ENCODE measurements at places on chromosomes 2 and 18.

- no peak for DNase-seq
These were observed 297.8 kb upstream of the SESTD1 start for GRCh38 chr2:179562330-179562885.

- no peak for DNase-seq
These were observed 3.4 kb downstream of the ACVR1C start for GRCh38 chr2:157625296-157625695.

- no peak for DNase-seq
These were observed 905.6 kb downstream of the TMEM182 start for GRCh38 chr2:103667335-103667884.

DNA sequence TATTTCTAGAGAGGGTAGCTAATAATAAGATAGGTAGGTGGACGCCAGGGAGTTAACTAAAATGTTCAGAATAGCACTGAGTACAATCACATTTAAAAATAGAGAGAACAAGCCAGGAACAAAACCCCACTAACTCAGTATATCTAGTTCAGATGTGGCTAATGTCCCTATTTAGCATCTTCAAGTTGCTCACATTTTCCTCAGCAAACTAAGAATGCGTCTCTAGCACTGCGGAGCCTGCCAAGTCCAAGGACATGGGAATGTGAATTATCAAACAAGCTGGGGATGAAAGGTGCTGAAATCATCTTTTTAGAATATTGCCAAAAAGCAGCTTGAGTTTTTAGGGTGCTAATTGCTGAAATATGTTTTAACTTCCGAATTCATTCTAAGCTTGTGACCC lies 398.5 kb upstream of the FIGN start:
- no peak for DNase-seq

GRCh38 chr2:226354434-226354833 lies 445.2 kb downstream of the IRS1 start:
- no peak for DNase-seq

DNA sequence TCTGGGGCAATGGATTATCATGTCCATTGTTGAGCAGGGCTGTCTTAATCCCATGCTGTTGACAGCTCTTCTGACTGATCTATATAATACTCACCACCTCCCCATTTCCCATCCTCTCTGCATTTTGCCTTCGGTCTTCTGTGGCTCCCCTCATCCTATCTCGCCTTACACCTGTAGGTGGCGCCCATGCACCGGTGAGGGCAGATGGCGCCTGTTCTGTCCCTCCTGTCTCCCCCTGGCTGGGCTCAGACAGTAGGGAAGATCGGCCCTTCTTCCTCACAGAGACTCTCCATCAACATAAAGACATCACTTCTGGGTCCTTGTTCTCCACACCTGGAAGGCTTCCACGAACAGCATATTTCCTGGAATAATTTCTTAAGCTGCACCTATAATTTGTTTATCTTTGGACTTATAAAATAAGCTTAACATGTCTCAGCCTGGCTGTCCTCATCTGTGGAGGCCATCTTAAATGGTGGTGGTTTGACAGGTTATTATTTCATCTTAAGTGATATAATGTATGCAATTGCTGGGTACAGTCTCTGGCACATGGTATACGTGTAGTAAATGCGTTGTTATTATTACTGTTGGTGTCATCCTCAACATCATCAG lies 10.9 kb upstream of the CDH20 start:
- no peak for DNase-seq

- peak; percentile 21 for DNase-seq
These were observed 6.1 kb upstream of the SERPINB8 start for GRCh38 chr18:63963615-63964256.

- DNase-seq = no peak
These were observed 644 bp downstream of the PTGR3 start for GRCh38 chr18:75208155-75208835.

- no peak for DNase-seq
These were observed 79.3 kb downstream of the CLHC1 start for GRCh38 chr2:55152475-55153412.

GRCh38 chr2:9539531-9539930 lies 16.1 kb downstream of the ADAM17 start:
- DNase-seq = no peak

GRCh38 chr2:70850925-70851324 lies 15.3 kb upstream of the CD207 start:
- no peak for DNase-seq

DNA sequence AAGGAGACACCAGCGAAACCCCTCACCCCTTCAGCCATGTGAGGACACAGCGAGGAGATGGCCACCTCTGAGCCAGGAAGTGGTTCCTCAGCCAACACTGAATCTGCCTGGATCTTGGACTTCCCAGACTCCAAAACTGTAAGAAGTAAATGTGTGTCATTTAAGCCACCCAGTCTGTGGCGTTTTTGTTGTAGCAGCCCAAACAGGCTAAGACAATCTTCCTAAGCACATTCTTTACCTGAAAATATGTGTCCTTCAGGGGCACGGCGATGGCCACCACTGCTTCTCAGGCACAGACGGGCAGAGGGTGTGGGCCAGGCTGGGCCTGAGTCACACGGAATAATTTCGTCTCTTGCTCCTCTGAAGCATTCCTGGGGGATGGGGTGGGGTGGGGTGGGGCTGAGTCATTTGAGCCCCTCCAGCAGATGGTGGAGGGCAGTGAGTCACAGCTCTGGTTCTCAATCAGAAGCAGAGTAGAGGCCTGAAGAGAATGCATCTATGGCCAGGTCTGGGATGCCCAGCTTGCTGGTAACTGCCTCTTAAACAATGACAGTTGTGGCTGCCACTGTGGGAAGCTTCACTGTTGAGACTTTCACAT lies 142.4 kb downstream of the CAPN13 start:
- no peak for DNase-seq

DNA sequence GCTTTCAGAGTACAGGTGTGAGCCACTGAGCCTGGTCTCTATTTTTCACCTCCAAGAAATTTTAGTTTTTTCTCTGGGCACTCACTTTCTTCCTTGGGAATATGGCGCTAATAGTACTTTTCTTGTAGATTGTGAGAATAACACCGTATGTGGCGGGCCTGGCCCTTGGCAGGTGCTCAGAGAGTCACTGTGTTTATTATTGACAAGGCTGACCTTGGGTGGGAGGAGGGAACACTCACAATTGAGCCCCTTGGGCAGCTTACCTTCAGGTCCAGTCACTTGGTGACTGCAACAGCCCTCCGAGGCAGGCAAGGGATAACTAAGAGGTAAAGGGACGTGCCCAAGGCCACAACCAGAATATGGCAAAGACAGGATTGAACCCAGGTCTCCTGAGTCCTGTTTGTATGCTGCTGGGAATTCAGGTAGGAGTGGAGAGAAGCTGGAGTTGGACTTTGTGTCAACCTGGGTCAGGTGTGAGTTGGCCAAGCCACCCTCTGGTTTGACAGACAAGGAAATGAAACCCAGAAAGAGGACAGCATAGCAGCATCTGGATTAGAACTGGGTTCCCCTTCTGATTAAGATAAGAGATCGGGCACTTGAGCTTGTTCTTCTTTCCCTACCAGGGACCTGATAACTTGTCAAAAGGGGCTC lies 2.8 kb upstream of the STK25 start:
- no peak for DNase-seq

DNA sequence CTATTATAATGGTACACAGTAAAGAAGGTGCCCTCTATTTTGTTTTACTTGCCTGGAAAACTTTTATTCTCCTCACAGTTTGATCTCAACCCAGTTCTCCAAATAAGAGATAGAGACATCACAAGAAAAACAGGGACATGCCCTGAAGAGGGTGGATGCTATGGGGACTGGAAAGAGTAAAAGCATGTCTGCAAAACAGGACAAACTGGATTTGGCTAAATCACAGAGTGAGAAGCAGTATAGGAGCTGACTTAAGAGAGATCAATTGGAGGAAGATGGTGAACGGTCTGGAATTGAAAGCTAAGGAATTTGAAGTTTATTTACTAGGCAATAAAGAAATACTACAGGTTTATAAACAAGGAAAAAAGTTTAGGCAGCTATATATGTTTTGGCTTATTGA lies 33.0 kb downstream of the SP140L start:
- DNase-seq = no peak

- DNase-seq = no peak
These were observed 523 bp downstream of the KCTD1 start for GRCh38 chr18:26547646-26548414.

DNA sequence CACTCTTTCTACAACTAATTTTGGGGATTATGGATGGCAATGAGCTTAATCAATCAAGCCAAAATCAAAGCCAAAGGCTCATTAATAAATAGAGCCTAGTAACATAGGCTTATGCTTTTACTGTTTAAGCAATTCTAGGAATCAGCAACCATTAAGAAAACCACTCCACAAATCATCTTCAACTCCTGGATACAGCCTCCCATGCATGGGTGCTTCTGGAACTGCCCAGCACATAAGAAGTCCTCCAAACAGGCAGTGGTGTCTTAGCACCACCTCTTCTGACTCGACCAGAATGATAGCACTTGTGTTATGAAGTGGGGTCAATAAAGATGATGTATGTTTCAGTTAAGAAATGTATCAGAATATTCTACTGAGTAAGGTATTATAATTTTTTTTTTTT lies 104.4 kb upstream of the SERPINE2 start:
- no peak for DNase-seq

DNA sequence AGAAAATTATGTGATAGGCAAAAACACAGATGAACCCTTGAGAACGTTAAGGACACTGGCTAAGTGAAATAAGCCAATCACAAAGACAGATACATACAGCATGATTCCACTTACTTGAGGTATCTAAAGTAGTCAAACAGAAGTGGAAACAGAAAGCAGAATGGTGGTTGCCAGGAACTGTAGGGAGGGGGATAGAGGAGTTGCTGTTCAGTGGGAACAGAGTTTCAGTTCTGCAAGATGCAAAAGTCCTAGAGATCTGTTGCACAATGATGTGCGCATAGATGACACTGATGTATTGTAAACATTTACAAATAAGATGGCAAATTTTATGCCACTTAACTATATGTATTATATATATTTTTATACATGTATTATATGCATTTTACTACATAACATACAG lies 59.7 kb downstream of the POLE4 start:
- no peak for DNase-seq

- DNase-seq = no peak
These were observed 30.5 kb downstream of the LRP1B start for GRCh38 chr2:142100139-142100873.

All from stimulated activated CD8-positive, alpha-beta memory T cell treated with anti-CD3 and anti-CD28 coated beads, Interleukin-4, amount 100 ng/mL, for 1 hour (primary cell).